ENCODE measurements at places on chromosomes 16 and 17.
A peak's percentile ranks its signal among the peaks of the same experiment; 100 is the strongest.

GRCh38 chr16:85954927-85955519, 56.1 kb downstream of the IRF8 start:
- no peak for DNase-seq

GRCh38 chr16:64339052-64339770, 782.7 kb downstream of the CDH11 start:
- no peak for DNase-seq

GRCh38 chr17:44267818-44268490, at the start of gene SLC4A1:
Gene SLC4A1 (minus strand): TSS chr17:44268135. CDS start chr17:44262866, 5,269 bp downstream.
- DNase-seq: no peak

DNA sequence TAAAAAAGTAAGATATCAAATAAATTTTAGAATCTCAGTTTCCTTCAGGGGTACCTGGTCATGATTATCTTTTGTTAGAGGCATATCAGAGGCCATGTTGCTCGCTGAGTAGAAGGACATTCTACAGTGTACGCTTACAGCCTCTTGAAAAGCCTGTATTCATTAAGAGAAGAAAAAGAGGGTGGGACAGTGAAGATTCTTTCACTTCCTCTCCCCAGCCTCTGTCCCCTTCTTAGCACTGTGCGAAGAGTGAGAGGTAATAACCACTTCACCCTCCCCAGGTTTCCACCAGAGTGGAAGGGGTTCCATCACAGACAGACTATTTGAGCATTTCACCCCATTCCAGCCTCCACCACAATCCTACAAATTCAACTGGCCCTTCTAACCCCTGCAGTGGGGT, 4.8 kb upstream of the LPO start:
- no peak for DNase-seq

DNA sequence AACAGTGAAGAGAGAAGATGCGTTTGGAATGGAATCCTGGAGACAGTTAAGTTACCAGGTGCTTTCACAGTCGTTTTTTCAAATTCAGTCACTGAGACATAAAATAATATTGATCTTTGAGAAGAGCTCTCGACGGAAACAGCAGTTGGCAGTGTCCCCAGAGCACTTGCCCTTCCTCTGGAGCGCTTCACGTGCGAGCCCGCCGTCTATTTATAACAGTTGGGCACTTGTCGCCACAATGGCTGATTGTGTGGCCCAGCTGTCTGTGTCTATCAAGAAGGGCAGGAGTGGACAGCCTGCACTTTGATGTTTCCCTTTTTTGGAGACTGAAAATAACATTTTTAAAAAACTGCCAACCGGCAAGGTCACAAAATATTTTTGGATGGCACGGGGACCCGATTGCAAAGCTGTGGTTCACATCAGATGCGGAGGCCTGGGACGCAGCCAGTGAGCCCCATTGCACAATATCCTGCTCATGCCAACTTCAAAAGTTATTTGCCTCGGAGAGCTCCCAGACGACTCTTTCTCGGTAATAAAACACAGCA, 62.9 kb downstream of the ADCY9 start:
- peak; percentile 65 for DNase-seq

DNA sequence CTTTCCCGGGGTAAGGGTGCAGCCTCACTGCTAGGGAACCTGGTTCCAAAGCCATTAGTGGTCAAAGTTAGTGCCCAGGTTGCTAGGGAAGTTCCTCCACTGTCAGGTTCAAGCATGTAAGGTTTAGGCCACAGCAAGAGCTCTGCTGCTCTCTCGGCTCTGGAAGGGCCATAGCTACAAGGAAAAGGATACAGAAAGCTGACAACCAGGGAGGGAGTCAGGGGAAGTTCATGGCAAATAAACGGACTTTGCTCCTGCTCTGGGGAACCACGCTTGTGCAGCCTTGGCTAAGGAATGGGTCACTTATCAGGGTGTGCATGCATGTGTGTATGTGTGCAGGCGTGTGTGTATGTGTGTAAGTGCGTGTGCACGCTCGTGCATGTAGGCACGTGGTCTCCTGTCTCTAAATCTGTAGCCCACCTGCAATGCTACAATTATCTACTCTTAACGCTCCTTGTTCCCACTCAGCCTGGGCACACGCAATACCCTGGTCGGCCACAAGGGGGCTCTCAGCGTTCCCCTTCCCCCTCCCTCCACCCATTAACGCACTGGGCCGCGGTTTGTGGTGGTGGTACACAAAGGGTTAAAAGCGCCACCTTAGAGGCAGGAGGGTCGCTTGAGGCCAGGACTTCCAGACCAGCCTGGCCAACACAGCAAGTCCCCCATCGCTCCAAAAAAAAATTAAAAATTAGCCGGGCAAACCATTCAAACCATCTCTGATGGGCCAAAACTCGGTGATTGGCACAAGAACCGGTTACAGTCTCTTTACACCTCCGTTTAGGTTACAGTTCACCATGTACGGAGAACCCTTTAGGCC, 48.4 kb upstream of the KDM8 start:
- peak; percentile 28 for DNase-seq

GRCh38 chr17:38743556-38744171, 4.5 kb downstream of the PCGF2 start:
- DNase-seq: no peak

DNA sequence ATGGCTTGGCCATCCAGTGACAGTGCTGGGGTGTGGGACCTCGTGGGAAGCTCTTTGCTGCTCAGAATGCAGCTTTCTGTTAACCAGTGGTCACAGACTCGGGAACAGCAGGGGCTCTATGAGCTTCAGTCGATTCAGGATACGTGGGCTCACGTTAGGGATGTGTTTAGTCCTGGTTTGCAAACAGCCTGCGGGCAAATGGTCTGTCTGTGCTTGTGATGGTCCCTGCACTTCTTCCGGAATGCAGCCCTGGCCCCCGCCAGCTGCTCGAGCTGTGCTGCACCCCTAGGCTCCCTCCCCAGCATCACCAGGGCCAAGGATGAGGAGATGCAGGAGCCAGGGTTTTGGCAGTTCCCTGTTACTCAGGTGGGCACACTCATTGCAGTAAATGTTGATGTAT, 172.8 kb upstream of the CHMP6 start:
- DNase-seq: no peak

DNA sequence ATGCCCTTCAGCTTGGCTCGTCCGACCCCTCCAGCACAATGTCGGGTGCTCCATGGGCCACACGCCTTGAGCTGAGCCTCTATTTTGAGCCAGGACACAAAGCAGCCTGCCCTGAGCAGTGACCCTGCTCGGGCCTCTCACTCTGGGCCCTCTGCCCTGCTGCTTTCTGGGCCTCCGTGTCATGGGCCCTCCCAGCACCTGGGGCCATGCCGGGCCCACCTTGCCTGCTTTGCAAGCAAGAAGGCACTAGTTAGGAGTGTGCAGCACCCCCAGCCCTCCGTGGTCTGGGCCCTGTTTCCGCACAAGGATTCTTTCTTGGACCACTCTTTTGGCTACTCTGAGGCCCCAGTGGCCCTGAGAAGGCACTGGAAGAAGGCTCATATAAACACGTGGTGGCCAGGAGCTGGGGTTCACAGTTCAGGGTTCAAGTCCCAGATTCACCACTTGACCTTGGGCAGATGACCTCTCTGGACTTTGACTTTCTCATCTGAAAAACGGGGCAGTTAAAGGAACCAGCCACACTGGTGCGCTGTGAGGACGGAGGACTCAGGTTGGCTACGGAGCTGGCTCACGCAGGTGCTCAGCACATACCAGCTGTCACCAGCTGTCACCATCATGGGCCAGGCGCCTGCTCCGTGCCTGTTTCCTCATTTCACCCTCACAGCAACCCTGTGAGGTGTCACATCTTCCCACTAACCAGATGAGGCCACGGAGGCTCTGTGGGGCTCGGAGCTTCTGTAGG, 166.0 kb upstream of the GSE1 start:
- DNase-seq: no peak

DNA sequence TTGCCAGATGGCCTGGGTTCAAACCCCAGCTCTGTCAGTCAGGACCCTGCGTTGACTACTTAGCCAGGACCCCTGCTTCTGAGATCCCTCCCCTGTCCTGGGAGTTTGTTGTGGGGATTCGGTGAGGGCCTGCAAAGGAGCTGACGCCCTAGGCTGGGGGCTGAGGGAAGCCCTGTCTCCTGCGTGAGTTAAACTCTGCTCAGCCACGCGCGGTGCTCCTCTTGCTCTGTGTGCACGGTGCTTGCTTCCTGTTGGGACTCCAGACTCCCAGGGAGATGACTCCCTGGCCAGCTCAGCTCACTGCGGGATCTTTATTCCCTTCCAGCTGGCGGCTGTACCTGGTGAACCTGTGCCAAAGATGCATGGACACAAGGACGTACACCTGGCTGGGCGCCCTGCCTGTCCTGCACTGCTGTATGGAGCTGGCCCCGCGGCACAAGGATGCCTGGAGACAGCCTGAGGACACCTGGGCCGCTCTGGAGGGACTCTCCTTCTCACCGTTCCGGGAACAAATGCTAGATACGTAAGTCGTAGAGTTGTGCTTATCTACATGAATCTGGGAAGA, 37.4 kb downstream of the RNF213 start:
- DNase-seq: no peak

DNA sequence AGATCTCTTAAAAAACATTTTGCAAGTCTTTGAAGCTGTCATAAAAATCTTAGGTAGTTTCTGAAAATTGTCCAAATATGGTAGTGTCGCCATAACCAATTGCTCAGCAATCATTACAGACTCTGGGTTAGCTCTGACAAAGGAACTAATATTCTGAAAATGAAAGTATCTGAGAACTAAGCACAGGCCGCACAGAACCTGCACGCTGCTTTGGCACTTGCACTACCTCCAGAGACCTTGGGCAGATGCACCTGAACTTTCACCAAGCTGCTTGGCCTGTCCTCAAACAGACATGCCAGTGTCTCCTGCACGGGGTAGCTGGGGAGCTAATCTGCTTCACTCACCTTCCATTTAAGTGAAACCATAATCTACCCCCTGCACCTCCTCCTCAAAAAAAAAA, 317.0 kb downstream of the MAF start:
- no peak for DNase-seq

DNA sequence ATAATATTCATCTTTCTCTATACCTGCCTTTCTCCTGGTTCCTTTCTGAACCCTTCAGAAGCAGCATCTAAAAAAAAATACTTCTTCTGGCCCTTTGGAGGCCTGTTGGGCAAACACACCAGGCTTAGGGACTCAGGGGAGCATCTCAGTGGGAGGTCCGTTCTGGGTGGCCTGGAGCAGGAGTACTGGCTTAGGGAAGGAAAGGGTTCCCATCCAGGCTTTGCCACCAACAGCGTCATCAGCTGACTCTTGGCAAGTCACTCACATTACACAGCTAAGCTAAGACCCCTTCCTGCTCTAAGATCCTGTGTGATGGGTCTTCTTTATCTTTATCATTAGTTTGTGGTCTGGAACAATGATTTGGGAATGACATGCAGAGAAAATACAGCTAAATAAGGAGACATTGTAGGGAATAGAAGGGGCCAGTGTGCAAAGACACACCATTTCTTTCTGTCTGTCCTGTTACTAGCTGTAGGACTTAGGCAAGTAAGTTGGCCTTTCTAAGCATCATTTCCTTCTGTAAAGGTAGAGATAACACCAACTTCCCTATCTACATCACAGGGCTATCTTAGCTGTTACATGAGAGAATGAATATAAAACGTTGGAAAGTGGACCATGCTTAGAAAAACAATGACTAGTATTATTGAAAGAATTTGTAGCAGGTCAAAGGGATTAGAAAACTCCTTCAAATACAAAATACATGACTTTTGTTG, 9.9 kb downstream of the PCTP start:
- DNase-seq: no peak

- no peak for DNase-seq
Measured at GRCh38 chr17:60562421-60562820, 36.4 kb upstream of the APPBP2 start.

- no peak for DNase-seq
Measured at GRCh38 chr16:84544031-84544773, 39.7 kb upstream of the MEAK7 start.

- no peak for DNase-seq
Measured at GRCh38 chr16:66222756-66223155, 143.7 kb upstream of the CDH5 start.

DNA sequence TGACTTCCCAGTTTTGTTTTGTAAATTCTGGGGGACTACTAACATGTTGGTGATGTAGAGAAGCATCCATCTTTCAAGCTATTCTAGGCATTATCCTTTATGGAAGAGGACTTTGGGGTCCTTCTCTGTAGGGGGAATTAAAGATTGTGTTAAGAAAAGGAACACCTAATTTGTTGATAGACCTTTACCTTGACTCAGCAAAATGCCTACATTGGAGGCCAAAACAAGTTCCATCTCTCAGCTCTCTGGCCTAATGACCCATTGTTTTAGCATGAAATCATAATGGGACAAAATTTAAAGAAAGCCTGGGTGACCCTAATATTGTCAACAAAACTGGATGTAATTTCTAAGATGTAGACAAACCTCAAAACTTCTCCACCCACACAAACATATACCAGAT, 465.3 kb upstream of the SOX9 start:
- no peak for DNase-seq

GRCh38 chr17:42241871-42242270, 34.3 kb downstream of the STAT5B start:
- no peak for DNase-seq

- no peak for DNase-seq
Measured at GRCh38 chr16:15538507-15538906, 104.1 kb downstream of the BMERB1 start.

- DNase-seq: no peak
Measured at GRCh38 chr16:57145046-57146021, 40.5 kb downstream of the PSME3IP1 start.

GRCh38 chr17:2943981-2944380, 119.4 kb downstream of the OR1D5 start:
- no peak for DNase-seq

- DNase-seq: peak; percentile 48
Measured at GRCh38 chr17:29111816-29112499, 68.2 kb downstream of the MYO18A start.

DNA sequence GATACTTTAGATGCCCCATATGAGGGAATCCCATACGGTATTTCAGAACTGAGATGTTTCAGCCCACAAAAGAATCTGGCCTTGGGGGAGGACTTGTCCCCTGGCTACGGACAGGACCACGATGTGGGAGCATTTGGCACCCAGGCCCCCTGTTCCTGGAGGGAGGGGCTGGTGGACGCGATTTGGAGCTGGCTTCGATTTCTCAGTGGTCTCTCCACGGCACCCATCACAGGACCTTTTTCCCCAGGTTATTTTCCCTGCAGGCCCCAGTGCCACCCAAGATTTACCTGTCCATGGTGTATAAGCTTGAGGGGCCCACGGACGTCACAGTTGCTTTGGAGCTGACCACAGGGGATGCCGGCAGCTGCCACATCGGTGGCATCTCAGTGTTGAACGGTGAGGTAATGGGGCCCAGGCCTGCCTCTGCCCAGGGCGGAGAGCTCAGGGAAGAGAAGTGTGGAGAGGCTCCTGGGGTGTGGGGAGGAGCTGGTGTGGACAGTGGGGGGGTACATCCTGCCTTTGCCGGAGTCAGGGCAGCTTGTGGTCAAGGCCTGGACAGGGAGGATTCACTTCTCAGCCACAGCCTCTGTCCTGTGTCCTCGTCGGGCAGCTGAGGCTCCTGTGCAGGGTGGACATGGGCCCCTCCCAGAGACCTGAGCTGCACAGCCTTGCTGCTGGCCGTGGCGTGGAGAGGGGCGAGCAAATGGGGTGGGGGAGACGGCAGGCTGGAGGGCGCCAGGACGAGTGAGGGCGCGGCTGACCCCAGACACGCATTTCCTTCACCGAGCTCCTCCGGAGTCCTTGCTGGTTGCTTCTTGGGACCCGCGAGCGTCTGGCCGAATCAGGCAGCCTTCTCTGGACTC, 9.9 kb downstream of the ENGASE start:
- no peak for DNase-seq
